Umbilical cord (tissue), 2 donors: ENCODE measurements at places on chromosomes 5 and 9.

DNA sequence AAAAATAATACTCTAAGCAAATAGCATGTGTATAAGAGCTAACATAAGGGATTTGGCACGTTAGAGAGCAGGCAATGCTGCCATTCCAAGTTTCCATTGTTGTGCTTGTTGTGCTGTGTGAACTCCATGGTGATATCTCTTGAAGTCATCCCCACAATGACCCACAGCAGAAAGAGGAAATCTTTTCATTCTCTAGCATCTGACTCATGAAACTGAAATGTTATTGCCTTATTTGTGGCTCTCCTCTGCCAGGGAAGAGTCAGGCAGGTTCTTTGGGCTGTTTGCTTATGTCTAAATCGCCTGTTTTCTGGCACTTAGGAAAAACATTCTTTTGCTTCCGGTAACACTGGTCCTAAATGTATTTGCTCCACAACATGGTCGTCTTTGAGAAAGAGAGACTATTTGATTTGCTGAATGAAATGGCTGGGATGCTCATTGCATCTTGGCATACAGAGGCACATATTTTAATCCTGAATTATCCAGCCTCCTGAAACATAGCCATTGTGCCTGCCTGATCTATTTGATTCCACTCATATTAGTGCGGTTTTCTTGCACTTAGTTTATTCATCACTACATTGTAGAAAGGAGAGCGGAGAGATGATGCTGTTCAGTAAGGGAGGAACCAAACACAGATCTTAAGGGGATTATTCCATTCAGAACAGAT lies 188.8 kb downstream of the CSNK1G3 start:
- DNase-seq: peak; percentile 71

DNA sequence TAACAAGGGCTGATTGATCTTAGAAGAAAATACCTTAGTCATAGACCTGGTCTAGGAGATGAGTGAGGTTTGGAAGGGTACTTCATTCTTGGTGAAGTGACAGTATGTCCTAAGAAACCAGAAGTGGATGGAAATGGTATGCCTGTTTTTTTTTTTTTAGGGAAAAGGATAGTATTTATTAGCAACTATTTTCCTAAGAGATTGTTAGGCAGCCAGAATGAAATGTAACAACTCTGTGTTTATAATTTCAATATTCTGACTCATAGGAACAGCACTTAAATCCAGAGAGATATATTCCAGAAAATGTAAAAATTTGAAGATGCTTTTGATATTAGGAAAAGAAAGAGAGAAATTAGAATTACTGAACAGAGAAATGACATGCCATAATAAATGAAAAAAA lies 21.2 kb upstream of the ARL14EPL start:
- peak; percentile 2 for DNase-seq

DNA sequence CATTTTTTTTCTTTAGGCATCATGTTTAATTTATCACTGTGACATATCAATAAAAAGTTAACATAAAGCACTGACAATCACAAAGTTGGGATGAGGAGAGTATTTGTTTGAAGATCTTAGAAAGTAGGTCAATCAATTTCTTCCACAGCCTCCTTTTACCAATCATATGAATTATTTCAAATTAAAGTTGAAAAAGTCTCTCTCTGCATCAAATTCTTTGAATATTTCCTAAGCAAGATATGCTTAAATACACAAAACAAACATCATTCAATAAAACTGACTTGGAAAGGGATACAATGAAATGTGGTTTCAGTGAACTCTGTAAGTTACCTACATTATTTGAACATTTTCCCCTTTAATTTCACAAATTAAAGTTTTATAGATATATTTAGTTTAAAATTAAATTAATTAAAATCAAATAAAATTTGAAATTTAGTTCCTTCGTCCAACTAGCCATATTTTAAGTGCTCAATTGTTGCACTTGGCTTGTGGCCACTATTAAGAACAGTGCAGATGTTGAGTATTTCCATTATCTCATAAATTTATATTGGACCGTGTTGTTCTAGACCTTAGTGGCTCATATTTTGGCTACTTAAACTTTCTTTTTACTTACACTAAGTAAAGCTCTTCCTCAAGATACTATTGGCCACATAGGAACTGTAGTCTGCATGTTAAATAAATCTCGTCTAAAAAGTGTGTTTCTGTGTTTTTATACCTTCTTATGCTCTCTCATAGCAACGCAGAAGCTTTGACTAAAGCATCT lies 949.7 kb upstream of the NUDT12 start:
- DNase-seq: no peak

GRCh38 chr9:137159105-137160053 lies 10.5 kb downstream of the LRRC26 start:
- no peak for DNase-seq

DNA sequence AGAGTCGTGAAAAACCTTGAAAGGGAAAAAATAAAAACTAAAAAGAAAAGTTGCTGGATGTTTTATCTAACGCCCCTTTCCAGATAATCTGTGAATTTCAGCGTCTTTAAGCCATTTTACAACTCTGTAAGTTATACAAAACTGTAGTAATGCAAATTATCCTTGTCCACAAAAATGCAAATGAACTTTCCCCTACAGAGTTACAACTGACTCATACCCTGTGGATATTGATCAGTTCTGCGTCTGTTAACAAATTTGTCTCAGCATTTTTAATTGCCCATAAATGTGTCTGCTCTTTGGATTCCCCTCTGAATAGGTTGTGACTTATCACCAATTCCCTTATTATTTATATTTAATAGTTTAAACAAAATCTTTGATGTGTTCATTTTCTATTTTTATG lies 105.9 kb upstream of the PRLR start:
- DNase-seq: no peak

GRCh38 chr9:34547960-34548611 lies 25.3 kb upstream of the ENHO start:
- DNase-seq: peak; percentile 76

DNA sequence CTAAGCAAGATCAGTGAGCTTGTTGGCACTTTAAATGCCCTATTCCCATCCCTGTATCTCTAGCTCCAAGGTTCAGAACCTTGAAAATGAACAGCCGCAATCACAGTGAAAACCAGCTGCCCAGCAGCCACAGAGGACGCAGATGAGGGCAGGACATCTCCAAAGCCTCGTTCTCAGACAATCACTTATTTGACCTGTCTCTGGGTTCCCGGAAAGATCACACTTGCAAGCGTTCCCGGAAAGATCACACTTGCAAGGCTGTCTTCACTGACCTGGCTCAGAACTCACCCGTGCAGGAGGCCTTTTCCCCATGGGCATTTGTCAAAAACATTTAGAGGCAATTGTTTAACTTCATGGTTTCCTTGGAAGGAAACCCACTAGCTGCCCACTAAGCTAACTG lies 25.7 kb downstream of the IPPK start:
- no peak for DNase-seq

GRCh38 chr5:136062366-136063274 lies 33.8 kb downstream of the TGFBI start:
- peak; percentile 37 for DNase-seq

- DNase-seq: peak; percentile 51
Measured at GRCh38 chr5:113612060-113612496, 98.6 kb downstream of the YTHDC2 start.

- peak; percentile 49 for DNase-seq
Measured at GRCh38 chr5:142716963-142717362, 31.1 kb upstream of the FGF1 start.

GRCh38 chr9:12699529-12699928 lies 6.3 kb downstream of the TYRP1 start:
- DNase-seq: no peak

DNA sequence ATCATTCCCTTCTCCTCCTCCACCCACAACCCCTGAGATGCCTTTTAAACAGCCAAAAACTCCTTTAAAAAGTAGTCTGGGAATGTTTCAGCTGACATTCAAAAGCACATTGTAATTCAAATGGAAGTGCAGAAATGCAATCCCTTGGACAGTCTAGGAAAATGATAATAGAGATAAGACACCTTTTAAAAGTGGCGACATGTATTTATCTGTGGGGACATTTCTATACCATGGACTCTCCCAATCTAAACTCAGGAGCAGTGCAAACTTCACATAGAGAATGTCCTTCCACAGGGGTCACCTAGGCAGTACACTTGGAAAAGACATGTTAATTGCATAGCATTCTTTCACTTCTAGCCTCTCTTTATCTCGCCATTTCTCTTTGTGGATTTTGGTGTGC lies 33.0 kb downstream of the TRIM32 start:
- no peak for DNase-seq

GRCh38 chr9:10566848-10567247 lies 46.0 kb downstream of the PTPRD start:
- no peak for DNase-seq

DNA sequence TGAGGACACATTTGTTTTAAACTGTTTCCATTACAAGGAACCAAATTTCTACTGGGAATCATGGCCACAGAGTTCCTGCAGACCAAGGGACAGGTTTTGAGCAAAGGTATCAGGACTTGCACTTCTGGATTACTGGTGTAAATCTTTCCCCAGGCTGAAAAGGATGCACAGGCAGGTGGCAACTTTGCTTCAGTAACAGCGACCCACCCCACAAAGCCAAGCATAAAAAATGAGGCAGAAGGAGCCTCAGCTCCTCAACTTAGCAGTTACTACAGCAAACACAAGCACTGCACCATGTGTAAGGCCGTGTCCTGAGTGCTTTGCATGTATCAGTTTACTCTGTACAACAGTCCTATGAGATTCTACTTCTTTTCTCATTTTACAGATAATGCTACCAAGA lies 251.9 kb downstream of the EBF1 start:
- no peak for DNase-seq

DNA sequence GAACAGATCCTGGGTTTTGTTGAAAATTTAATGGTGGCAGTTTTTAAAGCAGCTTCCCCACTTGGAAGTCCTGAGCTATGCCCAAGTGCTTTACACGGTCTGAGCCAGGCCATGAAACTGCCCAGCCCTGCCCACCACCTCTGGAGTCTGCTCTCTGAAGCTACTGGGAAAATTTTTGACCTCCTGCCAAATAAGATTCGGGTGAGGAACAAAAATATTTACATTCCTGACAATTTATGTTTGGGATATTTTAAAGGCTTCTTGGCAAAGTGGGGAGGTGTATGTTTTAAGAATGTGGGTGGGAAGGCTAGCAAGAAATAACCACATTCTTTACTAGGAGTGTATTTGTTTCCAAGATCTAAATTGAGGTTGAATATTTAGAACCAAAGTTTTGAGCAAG lies 50.0 kb downstream of the HACD4 start:
- peak; percentile 82 for DNase-seq

DNA sequence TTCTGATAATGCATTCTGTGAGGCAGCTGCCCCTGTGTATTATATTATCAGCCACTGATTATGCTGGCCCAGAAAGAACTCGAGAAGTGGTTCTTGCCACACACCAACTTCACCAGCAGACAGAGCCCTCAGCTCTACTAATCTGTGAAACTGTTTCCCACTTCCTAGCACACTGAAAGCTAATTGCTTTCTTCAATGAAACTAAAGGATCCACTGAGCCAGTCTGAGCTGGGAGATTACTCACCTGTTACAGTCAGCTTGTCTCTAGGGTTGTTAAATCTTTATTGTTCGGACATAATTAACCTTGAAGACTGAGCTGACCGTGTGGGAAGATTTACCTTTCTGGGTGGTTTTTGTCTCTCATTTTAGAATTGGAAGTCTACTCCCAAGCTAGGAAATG lies 263.2 kb downstream of the KCTD16 start:
- DNase-seq: no peak

DNA sequence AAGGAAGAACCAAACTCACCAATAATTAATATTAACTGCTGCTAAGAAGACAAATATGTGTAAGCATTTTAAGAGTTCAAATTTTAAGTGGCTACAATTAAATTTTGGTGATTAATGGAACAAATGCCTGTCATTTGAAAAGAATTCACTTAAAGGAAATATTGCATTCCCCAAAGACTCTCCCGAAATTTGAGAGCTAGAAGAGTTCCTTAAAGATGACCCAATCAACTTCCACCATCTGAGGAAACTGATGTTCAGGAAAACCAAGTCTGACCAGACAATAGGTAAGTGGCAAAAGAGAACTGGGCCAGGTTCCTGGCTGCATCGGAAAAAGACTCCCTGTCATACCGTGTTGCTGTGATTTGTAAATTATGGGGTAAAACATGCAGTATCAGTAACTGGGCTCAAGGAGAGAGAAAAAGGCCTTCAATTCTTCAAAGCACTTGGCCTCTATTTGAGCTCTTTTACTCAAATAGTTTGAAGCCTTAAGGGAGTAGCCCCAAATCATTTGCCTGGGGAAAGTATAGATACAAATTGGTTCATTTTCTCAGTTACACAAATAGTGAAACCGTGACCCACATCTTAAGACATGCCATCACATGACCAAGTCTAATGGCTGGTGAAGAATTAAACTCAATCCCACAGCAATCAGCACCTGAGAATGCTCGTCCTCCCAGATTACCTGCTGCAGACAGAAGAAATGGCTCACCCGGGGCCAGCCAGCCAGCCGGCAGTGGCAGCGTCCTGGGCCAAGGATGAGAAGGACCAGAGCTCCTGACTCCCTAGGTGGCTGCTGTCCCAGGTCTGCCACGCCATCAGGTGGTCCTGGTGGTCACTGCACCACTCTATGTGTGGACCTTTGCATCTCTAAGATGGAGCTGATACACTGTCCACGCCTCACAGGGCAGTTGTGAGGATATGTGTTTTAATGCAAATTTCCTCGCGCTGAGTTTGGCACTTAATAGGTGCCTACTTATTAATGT lies 162.9 kb downstream of the TTLL11 start:
- no peak for DNase-seq

DNA sequence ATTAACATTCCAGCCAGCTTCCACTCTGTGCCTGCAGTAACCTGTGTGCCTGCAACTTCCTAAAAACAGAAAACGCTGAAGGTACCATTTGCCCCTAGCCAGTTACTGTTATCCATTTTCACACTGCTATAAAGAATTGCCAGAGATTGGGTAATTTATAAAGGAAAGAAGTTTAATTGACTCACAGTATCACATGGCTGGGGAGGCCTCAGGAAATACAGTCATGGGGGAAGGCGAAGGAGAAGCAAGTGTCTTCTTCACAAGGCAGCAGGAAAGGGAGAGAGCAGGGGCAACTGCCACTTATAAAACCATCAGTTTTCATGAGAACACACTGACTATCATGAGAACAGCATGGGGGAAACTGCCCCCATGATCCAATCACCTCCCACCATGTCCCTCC lies 31.2 kb downstream of the PTCD2 start:
- no peak for DNase-seq

DNA sequence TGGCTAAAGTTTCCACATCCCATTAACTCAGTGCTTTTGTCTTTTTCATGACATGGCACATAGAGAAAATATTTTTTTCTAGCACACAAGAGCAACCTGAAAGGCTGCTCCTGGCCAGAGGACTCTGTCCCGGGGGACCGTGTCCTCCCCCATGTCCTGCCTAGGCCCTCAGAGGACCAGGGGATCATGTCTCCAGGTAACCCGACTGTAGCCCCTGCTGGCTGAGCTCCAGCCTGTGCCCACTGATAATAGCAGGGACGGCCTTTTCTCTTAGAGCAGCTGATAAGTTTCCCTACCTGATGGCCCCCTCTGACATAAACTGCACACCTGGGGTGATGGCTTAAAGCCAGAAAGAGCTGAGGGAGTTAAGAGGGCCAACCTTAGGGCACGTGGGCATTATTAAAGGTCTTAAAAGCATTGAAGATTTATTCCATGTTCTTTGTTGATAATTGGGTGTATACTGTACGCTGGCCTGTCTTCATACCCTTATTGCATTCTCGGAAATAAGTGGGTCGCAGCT lies 5.9 kb downstream of the HDHD3 start:
- DNase-seq: no peak
